Left lobe of liver (tissue), 2 donors: ENCODE measurements at places on chromosomes 12 and 14.

DNA sequence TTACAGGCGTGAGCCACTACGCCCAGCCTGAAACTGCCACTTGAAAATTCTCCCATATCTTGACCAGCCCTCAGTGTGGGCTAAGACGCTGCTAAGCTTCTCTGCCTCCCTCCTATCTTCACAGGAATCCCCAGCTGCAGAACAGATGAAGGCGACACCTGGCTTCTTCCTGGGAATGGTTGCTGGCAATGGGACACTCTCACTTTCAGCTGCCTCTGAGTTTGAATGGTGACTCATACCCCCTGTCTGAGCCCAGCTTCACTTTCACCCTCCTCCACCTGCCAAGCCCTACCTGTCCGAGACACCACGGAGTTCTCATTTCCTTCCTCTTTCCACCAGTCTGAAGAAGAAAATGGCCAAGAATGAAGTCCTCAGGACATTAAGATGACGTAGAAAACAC lies 18.3 kb upstream of the VASH1 start:
- DNase-seq = no peak

GRCh38 chr14:52068615-52069306 lies at the start of gene NID2:
NID2 (minus strand) TSS chr14:52069059; CDS start chr14:52068994, 65 bp downstream.
- peak; percentile 60 for DNase-seq

GRCh38 chr14:53151523-53152183 lies 1.5 kb downstream of the DDHD1 start:
- no peak for DNase-seq

DNA sequence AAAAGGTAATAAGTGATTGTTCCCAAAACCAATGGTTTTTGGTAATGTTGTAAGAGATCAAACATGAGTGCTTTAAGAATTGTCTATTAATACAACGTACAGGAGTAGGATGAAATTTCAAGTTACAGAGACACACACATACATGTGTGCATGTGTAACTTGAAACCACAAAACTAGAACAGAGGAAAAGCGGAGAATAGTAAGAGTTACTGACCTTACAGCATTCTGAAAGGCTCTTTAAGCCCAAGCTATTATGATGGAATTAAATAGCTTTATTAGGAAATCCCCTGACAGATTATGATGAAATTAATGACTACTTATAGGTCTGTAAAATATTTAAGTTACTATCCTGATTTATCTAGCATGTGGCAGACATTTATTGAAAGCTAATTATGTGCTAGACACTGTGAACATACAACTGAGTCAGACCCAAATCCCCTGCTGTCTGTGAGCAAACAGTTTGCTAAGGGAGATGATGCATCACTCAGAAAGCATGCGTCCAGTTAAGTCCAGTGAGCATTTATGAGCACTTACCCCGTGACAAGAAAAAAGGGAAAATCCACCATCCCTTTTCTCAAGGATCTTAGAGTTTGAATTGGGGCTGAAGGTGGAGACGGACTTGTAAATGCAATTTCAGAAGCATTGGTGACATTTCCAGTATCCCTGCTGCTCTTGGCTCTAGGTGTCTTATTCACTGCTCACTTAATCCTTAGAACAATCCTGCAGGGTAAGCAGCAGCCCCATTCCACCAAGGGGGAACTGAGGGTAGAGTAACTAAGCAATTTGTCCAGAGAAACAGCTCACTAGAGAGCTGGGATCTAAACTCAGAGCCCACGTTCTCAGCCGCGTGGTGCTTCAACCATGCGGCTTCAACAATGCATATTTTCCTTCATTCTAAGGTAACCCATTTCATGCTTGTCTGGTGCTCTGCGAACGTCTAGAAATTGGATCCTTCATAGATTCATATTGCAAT lies 117.4 kb downstream of the EML1 start:
- no peak for DNase-seq

DNA sequence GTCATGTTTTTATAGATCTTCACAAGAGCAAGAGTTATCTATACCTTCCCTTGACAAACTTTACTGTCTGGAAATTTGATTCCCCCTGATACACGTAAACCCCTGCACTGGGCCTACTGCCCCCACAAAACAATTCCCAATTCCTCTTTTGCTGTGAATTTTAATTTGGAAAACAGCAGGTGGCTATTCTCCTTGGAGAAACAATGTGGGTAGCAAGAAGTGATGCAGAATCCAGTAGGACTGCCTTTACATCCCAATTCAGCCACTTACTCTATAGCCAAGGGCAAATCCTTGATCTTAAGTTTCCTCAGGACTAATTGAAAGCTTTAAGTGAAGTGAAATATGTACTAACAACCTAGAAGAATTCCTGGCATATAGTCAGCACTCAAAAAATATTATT lies 129.3 kb downstream of the ACSS3 start:
- no peak for DNase-seq

DNA sequence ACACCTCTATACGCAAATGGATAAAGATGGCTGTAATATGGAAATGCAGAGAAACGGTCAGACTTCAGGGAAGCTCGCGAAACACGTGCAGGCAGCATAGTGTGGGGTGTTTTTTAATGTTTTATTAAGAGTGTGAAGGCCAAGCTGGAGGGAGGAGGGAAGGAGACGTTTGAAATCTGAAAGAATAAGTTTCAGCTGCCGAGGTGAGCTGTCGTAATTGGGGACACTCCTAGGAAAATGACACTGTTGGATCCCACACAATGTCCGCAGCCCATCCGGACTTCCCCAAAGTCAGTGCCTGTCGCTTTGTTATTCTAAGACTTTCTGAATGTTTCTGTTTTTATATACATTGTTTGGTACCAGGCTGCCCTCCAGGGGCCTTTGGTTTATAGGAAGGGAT lies 8.3 kb downstream of the FZD10 start:
- DNase-seq = no peak

DNA sequence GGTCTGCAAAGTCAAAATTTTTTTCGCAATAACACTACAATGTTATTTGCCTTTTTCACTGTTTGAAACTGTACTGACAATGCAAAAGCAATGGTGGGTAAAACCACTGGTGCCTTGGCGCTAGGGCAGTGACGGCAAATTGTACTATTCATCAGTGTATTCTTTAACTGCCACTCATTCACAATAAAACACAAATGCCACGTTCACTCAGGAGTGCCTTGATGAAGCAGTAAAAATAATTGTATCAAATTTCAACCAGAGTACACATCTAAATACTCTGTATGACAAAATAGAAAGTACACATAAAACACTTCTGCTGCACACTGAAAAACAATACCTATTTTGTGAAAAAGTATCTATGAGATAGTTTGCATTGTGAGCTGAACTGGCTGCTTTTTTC lies 17.8 kb downstream of the DCAF5 start:
- DNase-seq = no peak

GRCh38 chr12:31815096-31815495 lies 86.3 kb upstream of the AMN1 start:
- DNase-seq = no peak

DNA sequence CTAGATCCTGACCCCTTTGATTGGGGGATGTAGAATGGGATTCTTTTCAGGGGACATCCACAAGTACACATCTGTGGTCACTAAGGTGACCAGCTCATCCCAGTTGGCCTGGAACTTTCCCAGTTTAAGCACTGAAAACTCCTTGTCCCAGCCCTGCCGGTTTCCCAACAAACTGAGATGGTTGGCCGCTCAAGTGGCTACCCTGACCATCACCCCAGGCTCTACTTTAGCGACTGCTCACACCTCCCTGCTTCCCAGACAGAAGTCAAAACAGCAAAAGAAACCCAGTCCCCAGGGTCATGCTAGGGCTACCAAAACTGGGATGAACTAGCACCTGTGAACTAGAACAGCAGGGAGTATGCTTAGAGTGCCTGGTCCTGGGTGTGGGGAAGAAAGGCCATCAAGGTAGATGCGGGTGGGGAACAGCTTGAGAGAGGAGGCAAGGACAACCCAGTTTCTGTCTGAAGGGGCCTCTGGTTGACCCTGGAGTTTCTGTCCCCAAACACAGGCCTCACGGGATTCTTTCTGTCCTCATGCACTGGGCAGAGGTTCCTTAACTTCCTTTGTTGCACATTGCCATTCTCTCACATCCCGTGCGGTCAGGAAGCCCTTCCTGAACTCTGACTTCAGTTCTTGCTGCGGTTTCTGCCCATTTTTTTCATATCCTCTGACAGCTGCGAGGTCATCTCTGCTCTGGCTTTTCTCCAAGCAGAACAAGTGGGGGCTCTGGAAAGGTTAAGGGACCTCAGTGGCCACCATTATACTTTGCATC lies 1.6 kb downstream of the LTB4R start:
- peak; percentile 56 for DNase-seq

DNA sequence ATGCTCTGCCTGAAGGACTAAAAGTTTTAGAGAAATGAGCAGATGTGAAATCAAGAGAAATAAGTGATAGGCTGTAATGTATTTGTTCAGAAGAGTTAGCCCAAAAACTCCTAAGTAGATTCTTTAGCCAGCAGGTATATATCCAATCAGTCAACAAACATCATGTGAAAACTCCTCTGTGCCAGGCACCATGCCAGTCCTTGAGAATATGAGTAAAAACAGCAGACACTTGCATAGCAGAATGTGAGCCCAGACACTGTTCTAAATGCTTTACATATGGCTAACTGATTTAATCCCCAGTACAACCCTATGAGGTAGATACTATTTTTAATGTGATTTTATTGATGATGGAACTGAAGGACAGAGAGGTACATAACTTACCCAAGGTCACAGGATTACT lies 329.8 kb downstream of the PAWR start:
- DNase-seq = no peak

DNA sequence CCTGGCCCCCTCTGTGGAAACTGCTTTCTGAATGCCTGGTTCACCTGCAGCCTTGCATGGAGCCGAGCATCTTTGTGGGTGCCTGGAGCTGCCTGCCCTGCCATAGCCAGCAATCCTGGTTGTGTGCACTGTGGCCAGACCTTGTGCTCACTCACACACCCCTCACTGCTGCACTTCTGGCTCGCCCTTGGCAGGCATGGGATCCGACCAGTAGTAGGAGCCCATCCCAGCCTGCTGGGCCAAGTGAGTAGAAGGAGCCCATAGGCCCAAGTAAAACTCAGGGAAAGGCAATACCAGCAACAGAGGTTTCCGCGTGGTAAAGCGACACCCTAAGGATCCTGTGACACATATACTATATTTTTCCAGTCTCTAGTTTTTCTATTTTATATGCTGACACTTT lies 270.0 kb upstream of the NAV3 start:
- DNase-seq = no peak

DNA sequence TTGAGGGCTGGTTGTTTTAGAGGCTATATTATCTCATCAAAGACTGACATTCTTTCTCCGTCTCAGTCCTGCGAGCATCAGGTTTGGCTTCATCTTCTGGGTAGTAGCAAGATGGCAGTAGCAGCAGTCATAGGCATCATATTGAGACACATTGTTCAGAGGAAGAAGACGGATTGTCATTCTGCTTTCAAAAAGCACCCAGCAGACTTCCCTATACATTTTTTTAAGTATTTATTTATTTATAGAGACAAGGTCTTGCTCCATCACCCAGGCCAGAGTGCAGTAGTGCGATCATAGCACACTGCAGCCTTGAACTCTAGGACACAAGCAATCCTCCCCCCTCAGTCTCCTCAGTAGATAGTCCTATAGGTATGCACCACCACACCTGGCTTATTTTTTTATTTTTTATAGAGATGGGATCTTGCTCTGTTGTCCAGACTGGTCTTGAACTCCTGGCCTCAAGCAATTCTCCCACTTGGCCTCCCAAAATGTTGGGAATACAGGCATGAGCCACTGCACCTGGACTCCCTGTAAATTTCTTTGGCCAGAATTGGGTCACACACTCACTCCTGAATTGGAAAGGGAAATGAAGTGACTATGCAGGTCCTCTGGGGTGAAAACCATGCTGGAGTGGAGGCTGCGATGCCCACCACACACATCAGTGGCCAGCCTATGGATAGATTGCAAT lies 125.4 kb downstream of the SLC38A6 start:
- no peak for DNase-seq

DNA sequence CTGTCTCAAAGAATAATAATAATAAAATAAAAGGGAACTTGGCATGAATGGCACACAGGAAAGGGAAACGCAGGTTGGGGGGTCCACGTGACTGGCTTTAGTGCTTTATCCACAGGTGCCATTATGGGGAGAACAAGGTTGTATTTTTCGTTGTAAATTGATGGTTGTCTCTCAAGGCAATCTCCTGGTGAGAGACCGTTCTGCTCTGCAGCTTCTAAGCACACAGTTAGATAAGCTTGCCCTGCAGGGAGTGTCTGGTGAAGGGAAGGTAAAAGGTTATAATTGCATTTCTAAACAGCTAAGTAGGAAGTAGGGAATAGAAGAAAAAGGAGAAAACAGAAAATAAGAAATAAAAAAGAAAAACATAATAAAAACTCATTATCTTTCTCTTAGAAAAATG lies 69.1 kb upstream of the CPSF6 start:
- DNase-seq = no peak

DNA sequence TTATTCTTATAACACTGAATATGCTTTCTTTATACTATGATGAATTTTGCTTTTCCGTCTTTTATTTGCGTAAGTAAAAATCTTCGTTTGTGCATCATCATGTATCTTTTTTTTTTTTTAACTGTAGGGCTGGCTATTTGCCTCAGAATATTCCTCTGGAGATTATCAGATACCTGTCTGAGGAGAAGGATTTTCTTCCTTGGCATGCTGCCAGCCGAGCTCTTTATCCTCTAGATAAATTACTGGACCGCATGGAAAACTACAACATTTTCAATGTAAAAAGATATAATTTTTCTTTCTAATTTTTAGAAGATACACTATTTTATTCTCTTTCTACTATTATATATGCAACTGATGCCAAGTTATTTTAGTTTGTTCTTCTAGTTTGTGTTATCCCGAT lies 346.6 kb downstream of the TRHDE start:
- DNase-seq = no peak

DNA sequence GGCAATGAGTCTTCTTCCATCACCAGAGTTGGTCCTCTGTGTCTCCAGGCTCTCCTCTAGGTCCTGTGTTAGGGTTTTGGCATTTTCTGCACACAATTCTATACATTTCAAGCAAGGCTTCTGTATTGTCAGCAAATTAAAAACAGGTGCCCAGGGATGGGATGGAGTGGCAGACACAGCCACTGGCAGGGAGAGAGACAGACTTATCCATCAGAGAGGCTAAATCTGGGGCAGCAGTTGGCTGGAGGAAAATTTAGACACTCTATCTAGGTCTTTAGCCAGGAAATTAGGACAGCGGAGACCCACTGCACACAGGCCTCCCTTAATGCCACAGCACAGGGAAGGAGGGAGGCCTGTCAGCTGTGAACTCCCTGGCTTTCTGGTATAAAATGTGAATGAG lies 20.2 kb downstream of the PLEKHD1 start:
- no peak for DNase-seq

DNA sequence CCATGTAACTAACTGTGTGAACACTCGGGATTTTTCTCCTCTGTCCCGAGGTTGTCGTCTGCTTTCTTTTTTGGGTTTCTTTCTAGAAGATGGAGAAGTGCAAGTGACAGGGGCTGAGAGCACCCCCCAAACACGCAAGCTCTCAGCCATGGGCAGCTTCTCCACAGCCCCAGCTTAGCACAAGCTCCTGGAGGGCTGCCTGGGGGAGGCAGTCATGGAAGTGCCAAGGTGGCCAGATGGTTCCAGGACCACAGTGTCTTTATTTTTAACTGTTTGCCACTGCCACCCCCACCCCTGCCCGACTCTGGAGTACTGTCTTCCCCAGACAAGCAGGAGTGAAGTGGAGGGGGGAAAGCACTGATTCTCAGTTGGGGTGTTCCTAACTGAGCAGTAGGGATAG lies 58.2 kb downstream of the ST8SIA1 start:
- no peak for DNase-seq

GRCh38 chr12:106019144-106019543 lies 119.6 kb downstream of the NUAK1 start:
- no peak for DNase-seq
